Naive thymus-derived CD4-positive, alpha-beta T cell (primary cell): ENCODE measurements at places on chromosomes 11 and 22. TPM values are rescaled to one million over a fixed set of nuclear protein-coding genes. Genes with fewer than 3 reads are reported as not detected.

SUSD2 gene
- total RNA-seq = 1.7 TPM

UPB1 gene
- total RNA-seq = 2.1 TPM

GRCh38 chr11:31921081-31921480 lies 110.0 kb upstream of the PAX6 start:
- no peaks in the 10 kb centered on the region for H3K36me3 ChIP-seq
- H3K4me3 ChIP-seq = no peak overlapping the region
- H3K27ac ChIP-seq = no peak overlapping the region
- no peak for DNase-seq
- H3K27me3 ChIP-seq = no peaks in the 10 kb centered on the region

DNA sequence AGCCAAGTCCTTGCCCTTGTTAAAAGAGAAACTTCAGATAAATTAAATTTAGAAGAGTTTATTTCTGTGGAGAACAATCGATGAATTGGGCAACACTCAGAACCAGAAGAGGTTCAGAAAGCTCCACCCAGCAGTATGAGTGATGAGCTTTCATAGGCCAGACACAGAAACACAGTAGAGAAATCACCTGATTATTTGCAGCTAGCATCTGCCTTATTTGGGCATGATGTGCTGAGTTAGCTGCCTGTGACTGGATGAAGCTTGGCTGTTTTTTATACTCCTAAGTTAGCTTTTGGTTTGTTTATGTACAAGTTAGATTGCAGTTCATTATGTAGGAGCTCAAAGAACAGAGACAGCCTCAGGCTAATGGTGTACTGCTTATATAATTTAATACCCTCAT lies 269.5 kb upstream of the SESN3 start:
- H3K27me3 ChIP-seq = no peaks in the 10 kb centered on the region
- no peaks in the 10 kb centered on the region for H3K4me1 ChIP-seq
- no peak overlapping the region for H3K27ac ChIP-seq
- no peak overlapping the region for H3K4me3 ChIP-seq
- no peak for DNase-seq

GRCh38 chr11:13258855-13259254 lies 18.7 kb upstream of the BMAL1 start:
- no peak overlapping the region for H3K4me3 ChIP-seq
- H3K27ac ChIP-seq = no peak overlapping the region
- peaks cover 3% of the 10 kb centered on the region for H3K4me1 ChIP-seq
- no peaks in the 10 kb centered on the region for H3K27me3 ChIP-seq
